A673 (cell line): ENCODE measurements at places on chromosomes 2 and 18.

- no peak for DNase-seq
These were observed 5.8 kb downstream of the CIB4 start for GRCh38 chr2:26635401-26635800.

- no peak for DNase-seq
These were observed 31.9 kb downstream of the ABHD3 start for GRCh38 chr18:21672521-21673267.

DNA sequence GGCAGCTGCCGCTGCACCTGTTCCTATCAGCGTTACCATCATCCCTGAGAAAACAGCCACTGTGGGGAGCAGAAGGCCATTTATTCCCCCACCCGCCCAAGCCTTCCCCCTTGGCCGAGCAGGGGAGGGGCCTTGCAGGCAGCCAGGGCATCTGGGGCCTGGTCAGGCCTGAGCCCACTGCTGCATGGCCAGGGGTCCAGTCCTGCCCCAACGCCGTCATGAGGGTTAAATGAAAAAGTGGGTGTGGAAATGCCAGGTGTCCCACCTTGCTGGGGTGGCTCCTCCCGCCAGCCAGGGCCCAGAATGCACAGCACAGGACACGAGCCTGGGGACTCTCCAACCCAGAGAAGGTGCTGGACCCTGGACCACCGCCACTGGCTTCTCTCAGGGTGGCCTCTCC lies 14.2 kb downstream of the ANO7 start:
- no peak for DNase-seq

DNA sequence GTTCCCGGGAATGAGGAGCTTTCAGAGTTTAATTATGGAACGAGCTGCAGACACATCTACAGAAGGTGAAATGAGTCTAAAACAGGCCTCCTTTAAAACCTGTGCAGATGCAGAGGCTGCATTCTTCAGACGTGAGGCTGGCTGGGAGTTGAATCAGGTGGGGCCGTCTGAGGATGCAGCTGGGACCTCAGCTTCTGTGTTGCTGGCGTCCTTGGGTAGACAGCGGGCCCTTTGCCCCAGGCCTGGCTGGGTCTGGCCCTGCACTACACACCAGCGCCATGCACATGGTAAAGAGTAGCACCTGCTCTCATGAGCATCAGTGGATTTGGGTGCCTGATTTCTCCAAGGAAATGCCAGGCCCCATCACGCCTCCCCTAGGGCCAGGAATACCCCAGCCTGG lies 67.3 kb downstream of the TMEM18 start:
- DNase-seq: no peak

DNA sequence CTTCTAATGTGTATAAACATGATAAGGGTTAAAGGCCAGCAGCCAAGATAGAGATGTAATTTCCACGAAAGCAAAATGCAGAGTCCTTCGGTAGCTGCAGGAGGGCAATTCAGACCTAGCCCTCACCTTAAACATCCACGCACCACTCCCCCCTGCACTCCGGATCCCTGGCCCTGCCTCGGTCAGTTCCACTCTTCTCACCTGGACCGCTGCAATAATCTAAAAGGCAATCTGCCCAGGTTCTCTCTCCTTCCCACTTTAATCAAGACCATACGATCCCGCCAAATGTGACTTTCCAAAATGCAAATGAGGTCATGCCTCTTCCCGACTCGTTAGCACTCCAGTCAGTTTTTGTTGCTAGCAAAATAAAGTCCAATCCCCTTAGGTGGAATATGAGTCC lies 485.2 kb downstream of the EIPR1 start:
- no peak for DNase-seq

DNA sequence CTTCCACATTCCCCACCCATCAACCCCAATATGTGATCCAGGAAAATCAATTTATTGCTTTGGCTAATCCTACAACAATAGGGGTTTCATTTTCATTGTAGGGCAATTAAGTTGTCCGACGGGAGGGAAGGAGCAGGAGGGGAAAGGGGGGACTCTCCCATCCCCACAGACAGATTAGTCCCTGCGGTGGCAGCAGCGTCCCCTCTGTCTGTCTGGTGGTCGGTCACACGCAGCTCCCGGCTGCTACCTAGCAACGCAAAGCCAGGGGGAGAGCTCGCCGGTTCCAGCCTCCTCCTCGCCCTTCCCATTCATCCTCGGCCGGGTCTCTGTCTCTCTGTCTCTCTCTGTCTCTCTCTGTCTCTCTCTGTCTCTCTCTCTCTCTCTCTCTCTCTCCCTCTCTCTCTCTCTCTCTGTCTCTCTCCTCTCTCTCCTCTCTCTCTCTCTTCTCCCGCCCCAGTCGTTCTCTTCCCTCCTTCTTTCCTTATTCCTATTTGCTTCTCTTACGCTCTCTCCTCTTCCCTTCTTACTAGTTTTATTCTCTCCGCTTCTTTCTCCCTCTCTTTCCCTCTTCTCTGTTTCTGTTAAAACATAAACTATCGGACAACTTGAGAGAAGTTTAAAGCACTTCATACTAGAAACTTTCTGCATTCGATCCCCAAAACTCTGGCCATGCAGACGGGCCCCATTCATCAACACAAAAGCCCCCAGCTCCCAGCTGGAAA lies 1.2 kb downstream of the LRP2 start:
- DNase-seq: no peak

GRCh38 chr2:44954447-44954888 lies 13.0 kb downstream of the SIX3 start:
- DNase-seq: no peak

DNA sequence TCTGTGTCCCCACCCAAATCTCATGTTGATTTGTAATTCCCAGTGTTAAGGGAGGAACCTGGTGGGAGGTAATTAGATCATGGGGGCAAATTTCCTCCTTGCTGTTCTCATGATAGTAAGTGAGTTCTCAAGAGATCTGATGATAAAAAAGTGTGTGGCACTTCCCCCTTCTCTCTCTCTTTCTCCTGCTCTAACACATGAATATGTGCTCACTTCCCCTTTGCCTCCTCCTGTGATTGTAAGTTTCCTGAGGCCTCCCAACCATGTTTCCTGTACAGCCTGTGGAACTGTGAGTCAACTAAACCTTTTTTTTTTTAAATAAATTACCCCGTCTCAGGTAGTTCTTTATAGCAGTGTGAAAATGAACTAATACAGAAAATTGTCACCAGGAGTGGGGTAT lies 380.0 kb downstream of the MEIS1 start:
- DNase-seq: no peak

- no peak for DNase-seq
These were observed 633 bp downstream of the KIAA1328 start for GRCh38 chr18:36829362-36830157.

DNA sequence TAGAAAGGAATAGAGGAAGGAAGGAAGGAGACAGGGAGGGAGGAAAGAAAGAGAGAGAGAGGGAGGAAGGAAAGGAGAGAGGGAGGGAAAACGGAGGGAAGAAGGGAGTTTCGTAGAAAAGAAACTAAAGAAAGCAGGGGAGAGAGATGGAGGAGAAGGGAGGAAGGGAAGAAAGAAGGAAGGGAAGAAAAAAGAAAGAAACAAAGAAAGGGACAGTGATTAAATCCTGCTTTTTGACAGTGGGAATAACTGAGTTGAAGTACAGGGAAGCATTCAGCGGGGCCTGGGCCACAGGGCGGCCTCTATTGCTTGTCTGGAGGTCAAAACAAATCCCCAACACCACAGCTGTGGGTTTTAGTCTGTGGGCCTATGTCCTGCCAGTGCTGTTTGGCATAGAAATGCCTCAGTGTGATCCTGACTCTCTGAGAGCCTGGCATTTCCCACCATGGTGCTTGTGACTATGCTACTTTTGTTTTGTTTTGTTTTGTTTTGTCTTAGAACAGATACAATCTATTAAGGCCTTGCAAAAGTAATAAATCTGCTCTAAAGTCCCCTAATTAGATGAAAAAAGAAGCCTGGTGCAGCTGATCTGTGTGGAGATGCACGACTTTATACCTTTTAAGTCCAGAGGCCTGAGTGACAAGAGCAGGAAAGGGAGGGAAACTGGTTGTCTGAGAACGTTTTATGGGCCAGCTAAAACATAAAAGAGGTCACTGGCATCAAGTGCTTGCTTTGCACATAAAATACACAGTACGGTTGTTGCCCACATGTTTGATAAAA lies 40.0 kb downstream of the IL1RL2 start:
- DNase-seq: no peak

- DNase-seq: no peak
These were observed 65.7 kb upstream of the BCL2L11 start for GRCh38 chr2:111054791-111055691.

GRCh38 chr2:64463781-64464180 lies 9.8 kb downstream of the LGALSL start:
- DNase-seq: no peak

DNA sequence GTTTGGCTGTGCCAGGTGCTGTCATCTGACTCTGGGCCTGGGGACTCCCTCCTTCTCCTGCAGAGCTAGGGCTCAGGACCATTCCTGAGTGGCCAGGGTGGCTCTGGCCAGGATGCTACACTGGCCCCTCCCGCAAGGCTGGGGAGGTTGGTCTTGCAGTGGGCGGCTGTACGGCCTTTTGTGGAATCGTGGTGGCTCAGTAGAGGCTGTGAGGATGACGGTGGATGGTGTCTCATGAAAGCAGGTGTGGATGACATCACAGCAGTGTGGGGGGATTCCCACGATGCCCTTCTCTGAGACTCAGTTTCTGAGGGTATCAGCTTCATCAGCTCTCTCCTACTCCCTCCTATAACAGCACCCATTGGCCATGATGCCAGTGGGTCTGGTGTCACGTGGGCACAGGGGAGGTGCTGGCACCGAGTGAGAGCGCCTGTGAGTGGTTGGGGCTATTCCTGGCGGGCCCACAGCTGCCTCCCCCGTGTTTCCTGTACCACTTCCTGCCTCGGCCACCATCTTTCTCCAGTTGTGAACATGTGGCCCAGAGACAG lies 144.2 kb upstream of the HDAC4 start:
- DNase-seq: no peak

DNA sequence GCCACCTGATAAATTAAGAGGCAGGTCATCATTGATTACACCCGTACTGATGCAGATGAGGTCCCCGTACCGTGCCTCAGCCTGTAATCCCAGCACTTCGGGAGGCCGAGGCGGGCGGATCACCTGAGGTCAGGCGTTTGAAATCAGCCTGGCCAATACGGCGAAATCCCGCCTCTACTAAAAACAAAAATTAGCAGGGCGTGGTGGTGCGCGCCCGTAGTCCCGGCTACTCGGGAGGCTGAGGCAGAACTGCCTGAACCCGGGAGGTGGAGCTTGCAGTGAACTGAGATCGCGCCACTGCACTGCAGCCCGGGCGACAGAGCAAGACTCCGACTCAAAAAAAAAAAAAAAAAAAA lies 683 bp upstream of the ENOSF1 start:
- DNase-seq: no peak

GRCh38 chr2:11738589-11739436 lies 7.6 kb upstream of the LPIN1 start:
- peak; percentile 60 for DNase-seq

GRCh38 chr2:232835687-232836208 lies 34.3 kb upstream of the SNORC start:
- DNase-seq: no peak

DNA sequence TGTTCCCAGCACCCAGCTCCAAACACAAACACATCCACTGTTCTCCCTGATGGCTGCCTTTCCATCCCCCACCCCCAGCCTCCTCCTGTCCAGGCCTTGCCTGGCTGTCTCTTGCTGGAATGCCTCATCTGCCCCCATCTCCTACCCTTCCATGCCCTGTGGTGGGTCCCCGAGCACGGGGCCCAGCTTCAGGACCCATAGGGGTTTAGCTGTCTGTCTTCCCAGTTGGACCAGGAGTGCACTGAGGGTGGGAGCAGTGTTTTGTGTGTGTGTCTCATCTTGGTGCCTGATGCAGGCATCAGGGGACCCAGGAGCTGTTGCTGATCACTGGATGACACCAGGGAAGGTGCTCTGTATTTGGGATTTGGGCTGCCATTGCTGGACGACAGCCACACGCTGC lies 34.5 kb downstream of the GLI2 start:
- DNase-seq: no peak

GRCh38 chr2:27628767-27629709 lies at the start of the genes CCDC121 and GPN1:
Gene CCDC121 (minus strand): TSS chr2:27629012. CDS start chr2:27627799, 1,213 bp downstream.
Gene GPN1 (plus strand): TSS chr2:27629050. CDS start chr2:27629059, 9 bp downstream.
- DNase-seq: peak; percentile 95

GRCh38 chr18:65547046-65547445 lies 203.8 kb upstream of the CDH7 start:
- no peak for DNase-seq

GRCh38 chr2:114170070-114170469 lies 272.4 kb upstream of the DPP10 start:
- no peak for DNase-seq

DNA sequence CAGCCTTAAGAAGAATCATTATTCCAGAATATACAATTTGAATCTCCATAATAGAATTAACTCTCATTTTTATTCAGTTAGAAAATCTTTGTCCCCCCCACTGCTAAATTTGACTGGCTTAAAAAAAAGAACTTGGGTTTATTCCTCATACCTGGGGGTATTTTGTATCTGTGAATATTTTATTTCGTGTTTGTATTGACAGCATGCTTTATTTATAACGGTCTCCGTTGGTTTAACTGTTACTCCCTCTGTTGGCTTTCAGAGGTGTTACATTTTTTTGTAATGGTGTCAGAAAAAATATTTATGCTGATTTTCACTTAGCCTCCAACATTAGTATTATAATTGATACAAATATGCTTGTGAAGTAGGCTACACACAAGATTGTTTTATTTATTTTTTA lies 109.1 kb downstream of the HAUS1 start:
- peak; percentile 43 for DNase-seq

GRCh38 chr2:5686536-5686935 lies 5.6 kb upstream of the SOX11 start:
- DNase-seq: no peak

DNA sequence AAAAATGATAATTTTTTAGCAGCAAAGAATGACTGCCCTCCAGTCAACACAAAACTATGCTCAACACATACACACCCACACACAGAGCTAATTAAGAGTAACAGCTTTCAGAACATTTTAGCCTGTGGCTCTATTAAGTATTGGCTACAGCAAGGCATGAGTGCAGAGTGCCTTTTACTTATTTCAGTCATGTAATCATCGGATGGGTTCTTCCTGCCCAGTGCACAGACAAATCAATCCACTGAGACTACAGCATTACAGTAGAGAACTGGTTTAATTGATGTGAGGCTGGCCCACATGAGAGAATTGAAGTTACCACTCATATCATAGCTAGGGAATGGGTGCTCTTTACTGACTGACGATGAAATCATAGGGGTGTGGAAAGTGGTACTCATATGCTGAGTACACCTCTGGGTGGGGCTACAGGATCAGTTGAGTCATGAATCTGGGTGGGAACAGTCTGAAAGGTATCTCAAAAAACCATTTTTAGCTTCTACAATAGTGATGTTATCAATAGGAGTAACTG lies 241.0 kb downstream of the FSIP2 start:
- DNase-seq: peak; percentile 19

GRCh38 chr2:177127821-177128220 lies 84.8 kb upstream of the HNRNPA3 start:
- DNase-seq: no peak

DNA sequence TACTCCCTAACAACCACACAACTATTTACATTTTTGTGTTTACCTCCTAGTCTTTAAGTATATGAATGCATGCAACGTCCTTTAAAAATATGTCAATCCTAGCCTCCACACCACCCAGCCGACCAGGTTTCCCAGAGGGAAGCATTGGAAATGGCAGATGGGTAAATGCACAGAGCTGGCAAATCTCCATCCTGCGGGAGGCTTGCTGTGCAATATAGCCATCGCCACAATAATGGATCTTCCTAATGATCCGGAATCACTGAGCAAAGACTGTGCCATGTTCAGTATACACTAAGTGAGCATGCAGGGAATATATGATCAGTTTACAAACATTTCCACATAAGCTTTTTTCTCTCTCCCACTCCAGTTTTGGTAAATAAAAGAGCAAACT lies 131.8 kb downstream of the NEDD4L start:
- no peak for DNase-seq
